ENCODE measurements at places on chromosomes 5 and 9.

DNA sequence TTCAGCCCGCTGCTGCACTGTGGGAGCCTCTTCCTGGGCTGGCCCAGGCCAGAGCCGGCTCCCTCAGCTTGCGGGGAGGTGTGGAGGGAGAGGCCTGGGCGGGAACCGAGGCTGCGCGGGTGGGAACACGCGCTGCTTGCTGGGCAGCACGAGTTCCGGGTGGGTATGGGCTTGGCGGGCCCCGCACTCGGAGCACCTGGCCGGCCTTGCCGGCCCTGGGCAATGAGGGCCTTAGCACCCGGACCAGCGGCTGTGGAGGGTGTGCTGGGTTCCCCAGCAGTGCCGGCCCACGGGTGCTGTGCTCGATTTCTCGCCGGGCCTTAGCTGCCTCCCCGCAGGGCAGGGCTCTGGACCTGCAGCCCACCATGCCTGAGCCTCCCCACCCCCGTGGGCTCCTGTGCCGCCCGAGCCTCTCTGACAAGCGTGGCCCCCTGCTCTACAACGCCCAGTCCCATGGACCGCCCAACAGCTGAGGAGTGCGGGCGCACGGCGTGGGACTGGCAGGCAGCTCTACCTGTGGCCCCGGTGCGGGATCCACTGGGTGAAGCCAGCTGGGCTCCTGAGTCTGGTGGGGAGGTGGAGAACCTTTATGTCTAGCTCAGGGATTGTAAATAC lies 1366.4 kb upstream of the NUDT12 start:
- no peak for DNase-seq

DNA sequence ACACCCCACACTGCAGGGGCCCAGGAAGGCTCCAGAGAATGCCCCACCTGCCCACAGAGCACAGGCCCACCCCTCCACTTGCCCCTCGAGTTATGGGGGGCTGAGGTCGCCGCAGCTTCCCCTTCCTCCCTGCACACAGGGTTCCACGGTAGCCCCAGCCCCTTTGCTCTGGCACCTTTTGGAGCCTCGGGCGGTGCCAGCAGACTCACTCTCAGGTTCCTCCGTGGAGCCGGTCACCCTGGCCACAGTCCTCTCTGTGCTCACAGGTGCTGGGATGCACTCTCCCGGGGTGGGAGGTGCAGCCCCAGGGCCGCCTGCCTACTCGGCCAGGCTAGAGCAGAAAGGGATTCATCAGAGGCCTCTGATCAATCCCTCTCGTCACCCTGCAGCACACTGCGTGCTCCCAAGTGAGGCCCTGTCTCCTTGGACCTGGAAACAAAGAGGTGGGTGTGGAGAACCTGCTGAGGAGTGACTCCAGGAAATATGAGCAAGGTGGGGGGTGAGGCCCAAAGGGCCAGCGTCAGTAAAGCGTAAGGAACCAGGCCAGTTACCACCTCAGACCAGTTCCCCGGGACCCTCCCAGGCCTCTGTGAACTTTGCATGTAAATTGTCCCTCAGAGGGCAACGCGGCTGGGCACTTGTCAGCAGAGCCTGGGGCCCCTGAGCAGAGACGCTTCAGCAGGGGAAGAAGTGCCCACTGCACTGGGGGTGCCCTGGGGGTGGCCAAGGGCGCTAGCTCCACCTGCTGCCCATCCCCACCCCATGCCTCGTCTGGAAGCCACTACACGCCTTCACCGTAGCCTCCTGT lies 167.8 kb downstream of the OLFM1 start:
- no peak for DNase-seq

DNA sequence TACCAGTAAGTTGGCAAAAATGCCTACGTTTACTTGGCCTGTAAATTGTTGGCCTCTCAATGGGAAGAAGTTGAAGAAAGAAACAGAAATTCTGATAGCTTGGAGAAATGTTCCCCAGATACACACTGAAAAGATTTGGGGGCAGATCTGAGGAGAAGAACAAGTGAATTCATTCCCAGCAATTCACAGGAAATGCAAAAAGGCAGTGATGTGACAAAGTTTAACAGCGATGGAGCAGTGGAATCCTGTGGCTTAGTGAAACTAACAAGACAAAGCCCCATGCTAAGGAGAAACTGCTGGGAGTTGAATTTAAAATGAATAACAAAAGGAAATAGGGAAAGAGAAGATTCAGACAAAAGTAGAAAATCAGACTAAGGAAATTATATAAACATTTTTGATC lies 213.2 kb upstream of the EDIL3 start:
- DNase-seq, result no peak

GRCh38 chr9:122719218-122719617 lies 4.6 kb upstream of the OR1L4 start:
- no peak for DNase-seq

- DNase-seq, result no peak
Measured at GRCh38 chr5:16856531-16856930, 79.6 kb downstream of the MYO10 start.

- no peak for DNase-seq
Measured at GRCh38 chr5:92328584-92329259, 945.6 kb upstream of the ARRDC3 start.

- DNase-seq, result no peak
Measured at GRCh38 chr9:629146-629545, 212.4 kb upstream of the DMRT1 start.

DNA sequence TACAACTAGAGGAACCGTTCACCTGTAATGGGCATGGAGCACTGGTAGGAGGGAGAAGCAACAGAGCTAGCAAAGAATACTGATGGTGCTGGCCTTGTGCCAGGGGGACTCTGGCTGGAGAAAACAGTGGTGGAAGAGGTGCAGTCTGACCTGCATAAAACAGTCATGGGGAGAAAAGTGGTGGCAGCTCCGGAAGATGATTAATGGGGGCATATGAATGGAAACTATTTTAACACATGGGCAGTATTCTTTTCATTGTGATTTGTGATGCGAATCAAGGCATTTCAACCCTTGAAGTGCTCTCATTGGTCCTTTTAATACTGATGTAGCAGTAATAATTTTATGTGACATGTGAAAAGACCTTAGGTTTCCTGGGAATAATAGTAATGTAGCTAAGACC lies 219.6 kb downstream of the ADAMTS6 start:
- no peak for DNase-seq

GRCh38 chr5:131795879-131796792 lies 681 bp downstream of the FNIP1 start:
- peak; percentile 37 for DNase-seq

DNA sequence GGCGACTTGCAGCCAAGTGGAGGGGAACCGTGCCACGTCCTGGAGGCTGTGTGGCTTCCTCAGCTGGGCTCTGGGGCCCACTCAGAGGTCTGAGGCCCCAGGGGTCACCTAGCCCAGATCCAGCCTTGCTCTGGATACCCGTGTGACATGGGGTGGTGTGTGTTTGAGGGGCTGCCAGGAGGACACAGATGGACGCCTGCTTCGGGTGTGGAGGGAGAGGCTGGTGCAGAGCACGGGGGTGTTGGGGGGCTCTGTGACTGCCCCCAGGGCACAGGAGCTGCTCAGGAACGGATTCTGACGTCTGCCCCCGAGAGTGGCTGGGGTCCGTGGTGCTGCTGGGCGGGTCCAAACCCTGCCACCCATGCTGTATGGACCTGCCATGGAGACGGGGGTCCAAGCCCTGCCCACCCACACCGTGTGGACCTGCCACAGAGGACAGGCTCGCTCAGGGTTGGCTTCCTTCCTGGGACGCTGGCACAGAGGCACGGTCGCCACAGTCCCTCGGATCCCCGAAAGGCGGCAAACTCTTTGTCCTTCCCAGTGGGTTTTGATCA lies 10.5 kb downstream of the INPP5E start:
- no peak for DNase-seq

GRCh38 chr9:38012767-38013450 lies 56.1 kb downstream of the SHB start:
- no peak for DNase-seq

GRCh38 chr5:7391215-7391614 lies 4.7 kb upstream of the ADCY2 start:
- no peak for DNase-seq

DNA sequence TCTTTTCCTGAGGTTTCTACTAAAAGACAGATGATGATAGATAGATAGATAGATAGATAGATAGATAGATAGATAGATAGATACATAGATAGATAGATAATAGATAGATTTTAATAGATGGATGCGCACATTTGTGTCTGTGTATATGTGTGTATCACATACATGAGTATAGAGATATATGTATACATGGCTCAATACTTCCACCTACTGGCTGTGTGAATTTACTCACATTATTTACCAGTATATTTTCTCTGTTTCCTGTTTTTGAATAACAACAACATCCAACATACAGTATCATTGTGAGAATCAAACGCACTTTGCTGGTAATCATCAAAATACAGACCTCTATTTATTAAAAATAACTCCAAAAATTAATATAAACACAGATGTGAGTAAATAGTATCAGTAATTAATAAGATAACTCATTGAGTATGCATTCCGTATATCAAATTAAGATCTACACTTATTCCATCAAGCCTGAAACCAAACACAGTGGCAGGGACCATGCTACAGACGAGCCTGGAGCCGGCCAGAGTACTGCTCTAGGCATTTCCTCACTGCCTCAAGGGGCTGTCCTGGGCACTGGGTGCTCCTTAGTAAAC lies 338.0 kb downstream of the SEMA5A start:
- DNase-seq, result peak; percentile 46

DNA sequence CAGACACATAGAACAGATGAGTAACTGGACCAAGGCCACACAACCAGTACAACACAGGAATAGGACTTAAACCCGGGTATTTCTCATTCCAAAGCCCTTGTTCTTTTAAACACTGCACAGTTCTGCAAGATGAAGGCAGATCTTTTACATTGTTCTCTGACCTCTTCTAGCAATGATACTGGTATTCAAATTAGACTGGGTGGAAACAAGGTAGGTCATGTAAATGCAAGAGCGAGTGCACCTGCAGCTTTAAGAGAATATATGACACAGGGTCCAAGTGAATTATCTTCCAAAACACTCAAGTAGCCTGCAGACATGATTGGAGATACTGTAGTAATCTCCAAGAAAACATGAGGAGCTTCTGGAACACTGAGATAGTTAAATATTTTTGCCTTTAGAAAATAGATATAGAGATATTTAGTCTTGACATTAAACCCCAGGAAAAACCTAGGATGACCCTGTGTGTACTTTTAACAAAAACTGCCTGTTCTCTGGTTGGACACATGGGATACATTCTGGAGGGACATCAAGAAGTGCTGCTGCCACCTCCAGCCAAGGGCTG lies 130.6 kb upstream of the EPB41L4A start:
- no peak for DNase-seq

DNA sequence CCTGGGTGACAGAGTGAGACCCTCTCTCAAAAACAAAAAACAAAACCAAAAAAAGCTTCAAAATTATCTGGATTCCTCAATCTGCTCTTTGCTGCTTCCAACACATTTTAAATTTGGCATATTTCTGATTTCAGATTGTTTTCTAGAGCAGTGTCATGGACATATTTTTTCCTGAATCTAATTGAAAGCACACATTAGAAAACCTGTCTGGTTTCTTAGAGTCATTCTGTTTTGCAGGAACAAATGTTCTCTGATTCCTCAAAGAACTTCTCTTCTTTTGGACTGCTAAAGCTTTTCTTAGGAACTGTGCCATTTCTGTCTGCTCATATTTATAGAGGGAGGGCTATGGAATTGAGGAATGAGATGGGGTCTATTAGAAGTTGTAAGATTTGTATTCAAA lies 81.6 kb downstream of the RAI14 start:
- DNase-seq, result no peak

DNA sequence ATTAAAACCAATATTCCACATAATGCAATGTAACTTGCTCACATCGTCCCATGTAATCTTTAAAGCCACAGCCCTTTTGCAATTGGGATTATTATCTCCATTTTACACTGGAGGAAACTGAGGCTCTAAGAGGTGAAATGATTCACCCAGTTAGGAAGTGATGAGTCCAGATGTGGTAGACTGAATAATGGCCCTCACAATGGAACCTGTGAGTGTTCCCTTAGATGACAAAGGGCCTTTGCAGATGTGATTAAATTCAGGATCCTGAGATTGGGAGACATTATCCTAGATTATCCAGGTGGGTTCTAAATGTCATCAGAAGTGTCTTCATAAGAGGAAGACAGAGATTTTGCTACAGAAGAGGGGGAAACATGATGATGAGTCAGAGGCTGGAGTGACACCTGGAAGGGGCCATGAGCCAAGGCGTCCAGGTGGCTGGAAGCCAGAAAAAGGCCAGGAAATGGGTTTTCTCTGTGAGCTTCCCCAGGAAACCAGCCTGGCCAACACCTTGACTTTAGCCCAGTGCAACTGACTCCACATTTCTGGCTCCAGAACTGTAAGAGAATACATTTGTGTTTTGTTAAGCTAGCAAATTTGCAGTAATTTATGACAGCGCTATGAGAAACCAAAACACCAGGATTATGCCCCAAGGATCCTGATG lies 139.1 kb downstream of the KCNIP1 start:
- no peak for DNase-seq

DNA sequence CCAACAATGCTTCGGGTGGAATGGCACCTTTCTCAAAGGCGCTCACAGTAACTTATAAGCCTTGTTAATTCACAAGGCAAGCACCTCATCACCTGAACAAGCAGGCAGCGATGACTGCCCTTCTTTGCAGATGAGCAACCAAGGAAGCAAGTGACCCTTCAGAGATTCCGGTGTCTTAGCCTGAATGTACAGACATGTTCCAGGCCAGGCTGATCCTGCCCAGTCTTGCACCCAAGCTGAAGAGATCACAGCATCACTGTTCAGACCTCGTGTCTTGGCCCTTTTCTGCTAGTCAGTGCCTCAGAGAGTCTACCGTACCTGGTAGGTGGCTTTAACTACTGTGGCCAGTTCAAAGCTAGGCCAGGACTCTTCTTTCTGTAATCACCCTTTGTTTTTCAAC lies 94.7 kb upstream of the ERCC6L2 start:
- DNase-seq, result no peak

GRCh38 chr5:936149-937144 lies 43.8 kb downstream of the TRIP13 start:
- DNase-seq, result no peak

DNA sequence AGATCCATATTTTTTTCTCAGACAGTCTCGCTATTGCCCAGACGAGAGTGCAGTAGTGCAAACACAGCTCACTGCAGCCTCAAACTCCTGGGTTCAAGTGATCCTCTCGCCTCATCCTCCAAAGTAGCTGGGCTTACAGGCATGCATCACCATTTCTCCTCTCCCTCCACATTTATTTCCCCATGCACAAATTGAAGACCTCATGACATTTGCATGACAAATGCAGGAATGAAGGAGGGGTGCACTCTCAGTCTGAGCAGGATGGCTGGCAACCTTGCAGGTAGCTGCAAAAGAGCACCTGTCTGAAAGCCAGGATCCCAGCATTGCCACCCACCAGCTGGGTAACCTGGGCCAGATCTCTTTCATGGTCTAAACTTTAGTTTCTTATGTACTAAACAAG lies 111.2 kb downstream of the SH3TC2 start:
- no peak for DNase-seq

DNA sequence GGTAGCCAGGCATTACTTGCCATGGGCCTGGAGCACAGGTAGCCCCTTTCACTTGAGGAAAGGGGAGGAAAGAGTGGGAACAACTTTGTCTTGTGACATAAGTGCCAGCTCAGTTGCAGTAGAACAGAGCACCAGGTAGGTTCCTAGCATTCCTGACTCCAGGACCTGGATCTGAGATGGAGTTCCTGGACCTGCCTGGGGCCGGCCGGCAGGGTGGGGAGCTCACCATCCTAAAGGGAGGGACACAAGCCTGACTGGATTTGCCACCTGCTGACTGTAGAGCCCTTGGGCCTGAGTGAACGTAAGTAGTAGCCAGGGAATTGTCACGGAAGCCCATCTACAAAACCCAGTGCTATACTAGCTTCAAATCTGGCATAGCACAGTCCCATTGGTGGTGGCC lies 653.3 kb upstream of the CDH6 start:
- DNase-seq, result no peak

Data from GM20000 (cell line).